WTC11 (cell line): ENCODE measurements at places on chromosomes 16 and 17. TPM values are rescaled to one million over a fixed set of nuclear protein-coding genes. Genes with fewer than 3 reads are reported as not detected.

AURKB gene
- 180 to 215 TPM (median 183 TPM) in 3 replicates for total RNA-seq

- DNase-seq: no peak
These were observed 19.2 kb upstream of the EMP2 start for GRCh38 chr16:10599626-10600025.

DNA sequence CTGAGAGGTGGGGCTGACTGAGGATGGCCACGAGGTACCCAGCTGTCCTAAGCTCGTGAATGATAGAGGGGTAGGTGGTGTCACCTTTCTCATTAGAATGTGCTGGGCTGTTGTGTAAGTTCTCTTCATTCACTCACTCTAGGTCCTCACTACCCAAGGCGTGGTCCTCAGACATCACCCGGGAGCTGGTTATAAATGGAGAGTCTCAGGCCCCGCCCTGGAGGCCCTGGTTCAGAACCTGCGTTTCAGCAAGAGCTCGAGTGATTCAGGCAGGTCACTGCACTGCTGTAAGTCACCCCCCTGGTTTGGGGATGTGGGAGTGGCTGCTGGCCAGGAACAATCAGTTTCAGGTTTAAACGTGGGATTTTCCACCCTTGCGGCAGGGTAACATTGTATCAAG, 139.8 kb downstream of the FOXL1 start:
- DNase-seq: no peak

- DNase-seq: peak; percentile 53
These were observed 138.0 kb upstream of the NUDT7 start for GRCh38 chr16:77584205-77584859.
